ENCODE measurements at places on chromosomes 1 and 21.
A peak's percentile ranks its signal among the peaks of the same experiment; 100 is the strongest.

GRCh38 chr1:93899543-93900207 lies 9.6 kb downstream of the GCLM start:
- H3K4me1 ChIP-seq = peaks cover 18% of the 10 kb centered on the region
- DNase-seq = no peak
- no peak overlapping the region for H3K4me3 ChIP-seq
- no peaks in the 10 kb centered on the region for H3K27me3 ChIP-seq

- no peak overlapping the region for H3K27ac ChIP-seq
- DNase-seq = no peak
- H3K36me3 ChIP-seq = peaks cover 23% of the 10 kb centered on the region
- H3K27me3 ChIP-seq = no peaks in the 10 kb centered on the region
- H3K4me3 ChIP-seq = no peak overlapping the region
These were observed 6.5 kb downstream of the MAD2L2 start for GRCh38 chr1:11674488-11674887.

- H3K4me1 ChIP-seq = peaks cover 14% of the 10 kb centered on the region
- no peak overlapping the region for H3K27ac ChIP-seq
- H3K36me3 ChIP-seq = peaks cover 8% of the 10 kb centered on the region
- DNase-seq = no peak
These were observed 3.7 kb downstream of the ARTN start for GRCh38 chr1:43937179-43937865.

GRCh38 chr1:203898458-203899352 lies 37.3 kb downstream of the SNRPE start:
- no peak overlapping the region for H3K4me3 ChIP-seq
- peaks cover 1% of the 10 kb centered on the region for H3K27me3 ChIP-seq
- no peak overlapping the region for H3K27ac ChIP-seq
- no peaks in the 10 kb centered on the region for H3K36me3 ChIP-seq

DNA sequence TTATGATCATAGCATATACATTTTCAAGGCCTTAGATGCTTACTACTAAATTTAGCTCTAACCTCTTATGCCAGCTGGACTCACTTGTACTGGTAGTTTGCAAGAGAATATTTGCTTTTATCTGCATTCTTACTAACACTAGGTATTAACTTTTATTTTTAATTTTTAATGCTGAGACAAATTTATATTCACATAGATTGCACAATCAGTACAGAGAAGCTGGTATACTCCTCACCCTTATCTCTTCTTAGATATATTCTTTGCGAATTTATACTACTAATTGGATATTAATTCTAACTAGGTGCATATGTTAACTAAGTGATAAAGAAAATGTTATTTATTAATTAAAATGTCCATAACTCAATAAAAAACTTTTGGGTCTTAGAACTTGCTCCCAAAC lies 561.8 kb upstream of the PRMT6 start:
- H3K4me1 ChIP-seq = no peaks in the 10 kb centered on the region
- H3K4me3 ChIP-seq = no peak overlapping the region
- H3K36me3 ChIP-seq = no peaks in the 10 kb centered on the region
- H3K27me3 ChIP-seq = no peaks in the 10 kb centered on the region

DNA sequence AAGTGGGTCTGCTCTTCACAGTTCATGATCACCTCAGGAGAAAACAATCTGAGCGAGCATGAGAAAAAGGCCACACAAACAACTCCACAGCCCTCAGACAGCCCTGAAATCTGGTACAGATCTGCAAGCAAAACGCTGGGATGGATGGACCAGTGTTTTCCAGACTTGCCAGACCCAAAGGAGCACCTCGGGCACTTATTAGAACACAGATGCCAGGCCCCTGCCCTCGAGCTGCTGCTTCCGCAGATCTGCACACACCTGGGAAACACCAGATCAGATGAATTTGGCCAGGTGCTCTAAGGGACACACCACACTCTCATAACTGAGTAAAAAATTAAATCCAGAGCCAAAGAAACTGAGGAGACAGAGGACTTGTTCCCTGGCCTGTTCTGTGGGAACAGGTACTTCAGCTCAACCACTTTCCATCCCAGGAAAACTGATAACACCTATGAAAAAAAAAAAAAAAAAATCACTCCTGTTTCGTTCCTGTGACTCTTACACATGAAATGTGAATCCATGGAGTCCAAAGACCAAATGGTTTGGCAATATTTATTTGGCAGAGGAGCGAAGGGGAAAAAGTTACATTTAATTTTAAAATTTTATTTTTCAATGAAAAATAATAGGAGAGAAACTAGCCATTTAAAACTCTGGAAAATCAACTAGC lies 202.9 kb upstream of the ESRRG start:
- H3K36me3 ChIP-seq = no peaks in the 10 kb centered on the region
- no peak overlapping the region for H3K4me3 ChIP-seq
- H3K27me3 ChIP-seq = no peaks in the 10 kb centered on the region

GRCh38 chr1:189084811-189085210 lies 1392.9 kb downstream of the BRINP3 start:
- no peaks in the 10 kb centered on the region for H3K36me3 ChIP-seq
- H3K4me1 ChIP-seq = no peaks in the 10 kb centered on the region
- no peaks in the 10 kb centered on the region for H3K27me3 ChIP-seq

DNA sequence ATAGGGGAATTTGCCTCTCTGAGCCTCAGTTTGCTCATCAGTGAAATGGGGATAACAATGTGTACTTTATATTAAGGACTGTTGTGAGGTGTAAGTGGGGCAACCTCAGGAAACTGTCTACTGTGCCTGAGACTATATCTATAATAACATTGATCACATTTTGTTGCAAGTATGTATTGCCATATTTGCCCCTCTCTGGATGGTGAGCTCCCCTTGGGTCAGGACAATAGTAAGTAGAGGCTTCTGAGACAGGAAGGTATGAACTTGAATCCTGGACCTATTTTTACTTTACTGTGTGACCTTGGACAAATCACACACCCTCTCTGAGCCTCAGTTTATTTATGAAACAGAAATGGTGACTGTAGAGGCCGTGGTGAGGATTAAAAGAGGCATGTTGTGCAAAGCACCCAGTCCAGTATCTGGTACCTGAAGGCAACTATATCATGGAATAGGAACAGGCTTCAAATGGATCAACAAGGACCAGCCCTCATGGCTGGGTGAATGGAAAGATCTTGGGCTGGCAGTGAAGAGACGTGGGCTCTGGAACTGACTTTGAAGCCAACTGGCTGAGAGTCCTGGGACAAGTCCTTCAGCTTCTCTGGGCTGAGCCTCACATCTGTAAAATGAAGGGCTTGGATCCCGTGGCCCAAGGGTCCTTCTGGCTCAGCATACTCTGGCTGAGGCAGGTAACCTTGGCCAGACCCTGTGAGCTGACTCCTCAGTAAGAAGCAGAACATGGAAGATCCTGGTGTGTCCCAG lies 35.0 kb upstream of the ID3 start:
- DNase-seq = no peak
- H3K27me3 ChIP-seq = no peaks in the 10 kb centered on the region
- H3K4me3 ChIP-seq = peak overlapping the region; percentile 41
- H3K36me3 ChIP-seq = no peaks in the 10 kb centered on the region
- peaks cover 92% of the 10 kb centered on the region for H3K4me1 ChIP-seq

GRCh38 chr21:40386981-40387747 lies 459.8 kb downstream of the DSCAM start:
- H3K4me3 ChIP-seq = no peak overlapping the region
- no peaks in the 10 kb centered on the region for H3K4me1 ChIP-seq
- peaks cover 11% of the 10 kb centered on the region for H3K27me3 ChIP-seq
- no peaks in the 10 kb centered on the region for H3K36me3 ChIP-seq
- DNase-seq = no peak
- no peak overlapping the region for H3K27ac ChIP-seq

- H3K36me3 ChIP-seq = peaks cover 70% of the 10 kb centered on the region
- peak within 1 kb of the TSS; percentile 94 for H3K27ac ChIP-seq
- H3K27me3 ChIP-seq = no peaks in the 10 kb centered on the region
- DNase-seq = peak; percentile 92
- H3K4me3 ChIP-seq = peak within 1 kb of the TSS; percentile 78
- H3K4me1 ChIP-seq = peaks cover 82% of the 10 kb centered on the region
These were observed at the start of gene SH3BGRL3 for GRCh38 chr1:26279456-26280332. Gene SH3BGRL3 (plus strand): TSS chr1:26280086. CDS start chr1:26280156, 70 bp downstream.

DNA sequence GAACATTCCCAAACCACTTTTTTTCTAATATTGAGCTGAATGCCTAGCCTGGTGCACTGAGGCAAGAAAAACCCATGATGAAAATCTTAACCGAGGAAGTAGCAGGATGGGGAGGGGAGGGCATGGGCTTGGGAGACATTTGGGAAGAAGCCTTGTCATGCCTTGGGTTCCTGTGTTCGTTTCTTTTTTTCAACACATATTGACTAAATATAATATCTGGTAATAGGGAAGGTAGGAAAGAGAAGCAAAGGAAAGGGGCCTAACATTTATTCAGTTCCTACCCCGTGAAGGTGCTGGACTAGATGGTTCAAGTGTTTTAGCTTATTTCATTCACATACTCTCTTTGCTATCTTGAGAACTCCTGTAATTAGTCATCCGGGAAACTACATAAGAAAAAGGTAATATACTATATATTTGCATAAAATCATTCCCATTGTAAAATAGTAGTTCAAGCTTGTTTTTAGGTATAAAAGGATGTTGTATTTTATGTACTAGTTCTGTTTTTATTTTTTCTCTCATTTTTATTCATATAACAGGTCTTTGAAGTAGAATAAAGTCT lies 62.1 kb downstream of the ST3GAL3 start:
- H3K27ac ChIP-seq = no peak overlapping the region
- H3K36me3 ChIP-seq = peaks cover 8% of the 10 kb centered on the region
- peaks cover 7% of the 10 kb centered on the region for H3K4me1 ChIP-seq
- no peaks in the 10 kb centered on the region for H3K27me3 ChIP-seq

DNA sequence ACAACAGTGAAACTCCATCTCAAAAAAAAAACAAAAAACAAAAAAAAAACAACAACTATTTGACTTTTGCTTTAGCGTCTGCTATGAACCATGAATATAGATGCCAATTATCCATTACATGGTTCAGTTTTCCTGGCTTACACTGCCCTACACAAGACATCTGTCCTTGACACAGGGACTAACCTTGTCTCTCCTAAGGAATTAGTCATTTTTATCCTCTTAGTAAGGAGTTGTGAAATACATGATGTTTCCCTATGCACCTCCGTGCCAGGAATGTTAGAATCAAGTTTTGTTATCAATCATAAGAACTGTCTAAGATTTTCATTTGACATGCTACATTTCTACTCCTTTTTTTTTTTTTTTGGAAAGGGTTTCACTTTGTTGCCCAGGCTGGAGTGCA lies 241.8 kb downstream of the KIF26B start:
- H3K36me3 ChIP-seq = no peaks in the 10 kb centered on the region
- DNase-seq = no peak
- peaks cover 1% of the 10 kb centered on the region for H3K27me3 ChIP-seq
- no peak overlapping the region for H3K4me3 ChIP-seq
- H3K27ac ChIP-seq = no peak overlapping the region

DNA sequence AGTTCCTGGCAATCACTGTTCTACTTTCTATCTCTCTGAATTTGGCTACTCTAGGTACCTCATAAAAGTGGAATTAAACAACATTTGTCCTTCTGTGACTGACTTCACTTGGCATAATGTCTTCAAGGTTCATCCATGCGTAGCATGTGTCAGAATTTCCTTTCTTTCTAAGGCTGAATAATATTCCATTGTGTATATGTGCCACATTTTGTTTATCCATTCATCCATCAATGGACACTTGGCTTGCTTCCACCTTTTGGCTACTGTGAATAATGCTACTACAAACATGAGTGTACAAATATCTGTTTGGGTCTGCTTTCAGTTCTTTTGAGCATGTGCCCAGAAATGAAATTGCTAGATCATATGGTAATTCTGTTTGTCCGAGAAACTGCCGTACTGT lies 14.7 kb downstream of the CACHD1 start:
- peaks cover 6% of the 10 kb centered on the region for H3K4me1 ChIP-seq
- no peaks in the 10 kb centered on the region for H3K36me3 ChIP-seq
- DNase-seq = no peak
- no peak overlapping the region for H3K4me3 ChIP-seq
- H3K27ac ChIP-seq = no peak overlapping the region

DNA sequence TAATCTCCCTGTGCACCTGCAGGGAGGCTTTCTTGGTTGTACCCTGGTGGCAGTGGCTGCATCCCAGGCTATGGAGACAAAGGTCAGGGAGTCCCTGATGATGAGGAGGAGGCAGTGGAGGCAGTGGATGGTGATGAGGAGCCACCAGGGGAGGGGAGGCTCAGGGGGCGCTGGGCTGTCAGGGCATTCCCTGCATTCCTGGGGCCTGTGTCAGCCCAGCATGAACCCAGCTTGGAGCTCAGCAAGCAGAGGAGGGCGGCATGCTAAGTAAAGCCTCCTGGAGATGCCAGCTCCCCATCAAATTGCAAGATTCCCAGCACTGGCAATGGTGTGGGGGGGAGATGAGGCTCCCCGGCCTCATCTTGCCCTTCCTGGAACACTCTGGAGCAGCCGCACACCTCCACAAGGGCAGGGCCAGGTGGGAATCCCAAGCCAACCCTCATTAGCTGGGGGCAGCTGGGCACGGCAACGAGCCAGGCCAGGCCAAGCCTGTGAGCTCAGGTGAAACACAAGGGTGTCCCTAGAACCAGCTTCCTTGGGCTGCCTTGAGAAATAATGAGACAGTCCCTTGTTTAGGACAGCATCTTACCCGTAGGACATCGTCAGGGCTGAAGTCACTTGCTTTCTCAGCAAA lies 469.5 kb downstream of the MATN1 start:
- no peak overlapping the region for H3K27ac ChIP-seq
- H3K36me3 ChIP-seq = no peaks in the 10 kb centered on the region
- no peak for DNase-seq
- peaks cover 12% of the 10 kb centered on the region for H3K27me3 ChIP-seq
- no peaks in the 10 kb centered on the region for H3K4me1 ChIP-seq
- no peak overlapping the region for H3K4me3 ChIP-seq

- no peak overlapping the region for H3K27ac ChIP-seq
- H3K4me3 ChIP-seq = no peak overlapping the region
- H3K36me3 ChIP-seq = peaks cover 67% of the 10 kb centered on the region
These were observed 43.1 kb downstream of the TP53BP2 start for GRCh38 chr1:223802602-223803001.

DNA sequence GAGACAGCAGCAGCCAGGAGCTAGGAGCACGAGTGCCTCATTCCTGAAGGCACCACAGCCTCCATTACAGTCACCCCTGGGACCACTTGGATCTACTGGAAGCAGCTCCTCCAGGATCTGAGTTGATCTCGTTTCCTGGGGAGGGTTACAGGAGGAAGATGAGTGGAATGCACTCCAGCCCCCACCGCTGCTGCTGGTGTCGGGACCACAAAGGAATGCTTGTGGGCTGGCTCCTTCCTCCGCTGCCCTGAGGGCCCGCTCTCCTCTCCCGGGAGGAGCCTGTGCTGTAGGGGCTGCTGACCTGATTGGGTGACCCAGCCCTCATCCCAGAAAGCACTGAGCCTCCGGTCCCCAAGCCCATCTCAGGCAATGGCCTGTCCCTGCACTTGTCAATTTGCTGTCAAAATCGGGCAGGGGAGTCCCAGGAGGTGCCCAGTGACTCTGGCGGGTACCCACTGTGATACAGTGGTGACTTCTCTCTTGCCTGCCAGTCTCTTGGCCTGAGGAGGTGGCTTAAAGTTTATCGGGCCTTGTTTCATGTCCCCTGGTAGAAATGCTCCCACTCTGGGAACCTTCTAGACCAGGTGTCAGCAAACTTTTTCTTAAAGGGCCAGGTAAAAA lies 23.1 kb downstream of the IL10RB start:
- peaks cover 49% of the 10 kb centered on the region for H3K36me3 ChIP-seq
- H3K27me3 ChIP-seq = no peaks in the 10 kb centered on the region
- H3K4me1 ChIP-seq = peaks cover 18% of the 10 kb centered on the region
- DNase-seq = no peak
- no peak overlapping the region for H3K27ac ChIP-seq

GRCh38 chr1:244952940-244953339 lies 88.6 kb upstream of the HNRNPU start:
- H3K4me1 ChIP-seq = no peaks in the 10 kb centered on the region
- H3K4me3 ChIP-seq = no peak overlapping the region
- H3K27me3 ChIP-seq = no peaks in the 10 kb centered on the region
- H3K27ac ChIP-seq = no peak overlapping the region
- no peak for DNase-seq
